ENCODE measurements at places on chromosomes 1 and 21.
A peak's percentile ranks its signal among the peaks of the same experiment; 100 is the strongest.

- DNase-seq, result no peak
Observed at GRCh38 chr1:248822148-248823032, 3.3 kb downstream of the SH3BP5L start.

GRCh38 chr1:199109160-199109559 is 470.3 kb downstream of the PTPRC start:
- no peak for DNase-seq

- DNase-seq, result no peak
Observed at GRCh38 chr1:106435269-106435668, 621.2 kb upstream of the PRMT6 start.

- no peak for DNase-seq
Observed at GRCh38 chr1:7702365-7702764, 68.7 kb upstream of the VAMP3 start.

GRCh38 chr1:59212706-59213105 is 84.2 kb upstream of the FGGY start:
- no peak for DNase-seq

GRCh38 chr1:184860535-184860934 is 105.9 kb upstream of the EDEM3 start:
- no peak for DNase-seq

DNA sequence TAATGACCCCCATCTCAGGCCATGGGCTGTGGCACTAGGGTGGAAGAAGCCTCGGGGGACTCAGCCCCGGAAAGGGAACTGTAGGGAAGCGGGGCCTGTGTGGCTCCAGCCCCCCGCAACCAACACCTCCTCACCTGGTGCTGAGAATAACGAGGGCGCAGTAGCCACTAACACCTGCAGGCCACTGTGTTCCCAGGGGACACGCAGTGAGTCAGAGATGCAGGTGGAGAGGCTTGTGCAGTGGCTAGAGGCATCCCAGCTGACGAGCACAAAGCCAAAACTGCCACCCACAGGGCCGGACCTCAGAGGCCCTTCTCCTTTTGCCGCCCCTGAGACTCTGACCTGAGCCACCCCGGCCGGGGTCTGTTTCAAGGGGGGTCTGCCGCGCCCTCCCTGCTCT is 33.5 kb upstream of the CCDC27 start:
- DNase-seq, result no peak

- no peak for DNase-seq
Observed at GRCh38 chr1:213858581-213858980, 129.2 kb upstream of the PROX1 start.

DNA sequence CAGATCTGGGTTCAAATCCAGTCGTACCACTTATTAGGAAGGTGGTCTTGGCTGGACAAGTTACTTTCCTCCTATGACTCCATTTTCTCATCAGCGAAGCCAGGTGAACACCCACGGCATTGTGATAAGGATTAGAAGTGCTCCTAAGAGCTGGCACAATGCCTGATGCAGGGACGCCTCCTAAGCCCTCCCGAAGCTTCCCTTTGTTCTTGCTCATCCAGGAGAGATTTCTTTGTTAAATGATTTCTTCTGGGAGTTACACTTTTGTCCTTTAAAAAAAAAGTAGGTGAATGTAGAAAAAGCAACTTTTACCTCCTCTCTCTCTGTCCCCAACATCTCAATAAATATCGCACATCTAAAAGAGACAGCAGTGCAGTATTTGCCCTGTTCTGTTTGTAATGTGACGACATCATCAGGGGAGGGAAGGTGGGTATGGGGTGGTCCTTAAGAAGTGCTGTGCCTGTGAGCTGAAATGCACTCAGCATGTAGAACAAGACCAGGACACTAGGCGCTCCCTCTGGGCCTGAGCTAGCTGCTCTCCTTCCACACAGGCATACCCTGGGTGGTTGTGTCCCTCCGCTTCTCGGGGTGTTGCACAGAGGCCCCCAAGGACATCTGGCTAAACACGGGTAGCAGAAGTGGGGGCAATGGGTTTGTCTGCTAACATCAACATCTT is 43.9 kb downstream of the SUSD4 start:
- no peak for DNase-seq

GRCh38 chr1:110610696-110611286 is 4.6 kb upstream of the KCNA2 start:
- no peak for DNase-seq

- DNase-seq, result no peak
Observed at GRCh38 chr1:186498695-186499389, 37.9 kb upstream of the PDC start.

- no peak for DNase-seq
Observed at GRCh38 chr1:39907528-39908453, 6.1 kb upstream of the MYCL start.

GRCh38 chr1:206719169-206719839 is 34.6 kb downstream of the MAPKAPK2 start:
- DNase-seq, result no peak

DNA sequence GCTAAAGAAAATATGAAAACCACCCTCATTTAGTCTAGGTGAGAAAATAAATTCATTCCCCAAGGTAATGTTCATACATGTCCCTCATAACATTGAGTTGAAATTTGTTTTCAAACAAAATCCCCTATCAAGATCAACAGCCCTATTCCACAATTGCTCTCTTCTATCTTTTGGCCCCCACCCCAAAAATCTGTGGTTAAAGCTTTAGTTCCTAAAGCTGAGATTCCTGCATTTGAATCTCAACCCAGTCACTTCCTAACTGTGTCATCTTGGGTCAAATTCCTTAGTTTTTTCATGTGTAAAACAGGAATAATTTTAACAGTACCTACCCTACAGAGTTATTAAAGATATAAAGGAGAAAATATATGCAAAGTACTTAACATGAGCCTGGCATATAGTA is 22.0 kb downstream of the KIAA0319L start:
- no peak for DNase-seq

DNA sequence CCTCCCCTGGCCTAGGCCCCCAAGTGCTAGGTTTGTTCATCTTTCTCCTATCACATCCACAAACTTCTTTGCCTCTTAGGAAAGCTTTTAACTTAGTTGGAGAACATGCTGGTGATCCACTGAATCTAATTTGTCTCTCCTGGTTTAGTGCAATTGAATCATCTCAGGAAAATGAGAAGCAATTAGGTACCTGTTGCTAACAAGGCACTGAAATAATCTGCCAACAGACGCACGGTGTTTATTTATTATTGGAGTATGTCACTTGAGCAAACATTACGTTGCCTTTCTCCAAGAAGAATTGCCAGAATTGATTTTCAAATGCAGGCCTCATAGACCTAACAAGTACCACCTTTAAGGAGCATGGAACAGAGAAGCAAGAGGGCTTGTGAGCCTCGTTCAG is 309.4 kb downstream of the NFIA start:
- no peak for DNase-seq

DNA sequence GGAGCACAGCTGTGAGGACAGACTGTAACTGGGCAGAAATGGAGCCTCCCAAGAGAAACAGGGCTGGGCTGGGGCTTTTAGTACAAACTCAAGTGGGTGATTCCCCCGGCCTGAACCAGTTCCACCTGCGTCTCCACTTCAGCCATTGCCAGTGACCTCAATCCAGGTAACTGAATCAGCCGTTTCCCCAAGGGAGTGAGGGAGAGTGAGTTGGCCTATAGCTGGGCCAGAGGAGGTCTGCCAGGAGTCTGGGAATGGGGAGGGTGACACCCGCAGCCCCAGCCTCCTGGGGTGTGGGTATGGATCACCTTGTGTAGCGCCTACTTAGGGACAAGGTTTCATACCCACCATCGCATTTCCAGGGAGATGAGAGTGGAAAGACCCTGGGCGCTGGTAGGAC is 8.5 kb downstream of the SLC26A9 start:
- no peak for DNase-seq

DNA sequence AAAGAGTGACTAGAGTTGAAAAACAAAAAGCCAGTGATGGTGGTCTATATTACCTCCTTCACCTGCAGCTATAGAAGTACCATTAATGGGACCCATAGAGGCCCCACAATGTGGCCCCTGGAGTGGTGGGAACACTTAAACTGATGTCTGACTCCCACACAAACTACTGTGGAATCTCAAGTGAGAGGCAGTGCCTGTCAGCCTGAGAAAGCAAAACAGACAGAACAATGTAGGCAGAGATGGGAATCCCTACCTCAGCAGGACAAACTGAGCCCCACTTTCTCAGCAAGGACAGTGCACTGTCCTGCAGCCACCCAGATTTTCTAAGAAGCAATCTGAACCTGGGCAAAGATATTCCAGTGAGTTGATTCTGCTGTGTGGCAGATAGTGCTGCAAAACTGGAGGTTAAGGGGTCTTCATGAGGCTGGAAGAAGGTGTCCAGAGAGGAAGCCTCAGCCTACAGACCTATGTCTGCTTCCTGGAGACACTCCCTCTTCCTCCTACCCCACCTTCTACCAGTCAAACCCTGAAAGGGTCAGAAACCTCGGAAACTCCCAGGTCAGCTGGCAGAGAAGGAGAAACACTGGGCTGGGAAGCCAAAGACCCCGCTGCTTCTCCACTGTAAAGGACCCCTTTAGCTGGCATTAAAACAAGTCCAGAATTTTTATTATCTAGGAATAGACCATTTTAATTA is 228.7 kb downstream of the C1orf94 start:
- DNase-seq, result no peak

- no peak for DNase-seq
Observed at GRCh38 chr1:147892731-147893214, 9.8 kb upstream of the GJA8 start.

DNA sequence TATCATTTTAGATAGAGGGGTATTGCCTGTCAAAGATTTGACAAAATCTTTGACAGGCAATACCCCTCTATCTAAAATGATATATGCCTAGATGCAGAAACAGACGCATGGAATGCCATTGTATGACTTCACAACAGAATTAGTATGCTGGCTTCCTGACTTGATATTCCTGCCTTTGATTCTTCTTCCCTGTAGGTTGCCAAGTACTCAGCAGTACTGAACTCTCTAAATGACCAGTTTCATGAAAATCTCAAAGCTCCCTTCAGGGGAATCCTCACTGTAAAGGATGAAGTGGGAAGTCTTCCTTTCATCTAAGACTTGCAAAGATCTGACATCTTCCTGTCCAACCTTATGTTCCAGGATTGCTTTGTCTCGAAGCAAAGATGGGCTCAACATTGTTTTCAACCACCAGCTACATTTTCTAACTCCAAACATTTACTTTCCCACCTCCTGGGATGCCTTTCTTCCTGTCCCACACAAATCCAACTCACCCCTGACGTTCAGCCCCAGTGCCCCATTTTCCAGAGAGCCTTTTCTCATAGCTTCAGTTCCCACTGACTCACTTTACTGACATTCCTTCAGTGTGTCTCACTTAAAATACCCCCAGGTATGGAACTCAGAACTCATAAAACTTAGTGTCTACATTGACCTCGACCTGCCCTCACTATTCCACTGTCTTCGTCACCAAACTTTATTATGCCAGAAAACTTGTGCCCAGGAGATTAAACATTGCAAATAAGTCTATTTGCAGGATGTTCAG is 67.3 kb upstream of the KCNJ6 start:
- no peak for DNase-seq

DNA sequence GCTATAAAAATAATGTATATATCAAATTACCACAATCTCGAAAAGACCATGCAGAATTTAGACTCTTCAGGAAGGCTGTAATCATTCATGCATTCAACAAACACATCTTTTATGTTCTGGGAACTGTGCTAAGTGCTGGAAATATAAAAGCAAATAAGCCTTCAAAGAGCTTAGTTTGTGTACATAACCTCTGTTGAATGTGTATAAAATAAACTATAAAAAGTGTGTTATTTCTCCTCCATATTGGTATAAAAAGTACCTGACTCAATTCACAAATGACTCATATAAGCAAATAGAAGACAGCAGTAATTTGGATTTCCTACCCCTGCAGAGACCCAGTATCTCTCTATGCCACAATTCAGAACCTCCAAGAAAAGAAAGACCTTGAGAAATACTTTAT is 36.8 kb downstream of the RAB3GAP2 start:
- DNase-seq, result peak; percentile 79

DNA sequence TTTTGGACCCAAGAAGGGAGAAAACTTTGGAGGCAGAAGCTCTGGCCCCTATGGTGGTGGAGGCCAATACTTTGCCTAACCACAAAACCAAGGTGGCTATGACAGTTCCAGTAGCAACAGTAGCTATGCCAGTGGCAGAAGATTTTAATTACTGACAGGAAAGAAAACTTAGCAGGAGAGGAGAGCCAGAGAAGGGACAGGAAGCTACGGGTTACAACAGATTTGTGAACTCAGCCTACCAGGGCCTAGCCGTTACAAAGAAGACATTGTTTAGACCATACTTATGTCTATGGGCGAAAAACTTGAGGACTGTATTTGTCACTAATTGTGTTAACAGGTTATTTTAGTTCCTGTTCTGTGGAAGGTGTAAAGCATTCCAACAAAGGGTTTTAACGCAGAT is 10.4 kb upstream of the ACOT11 start:
- no peak for DNase-seq

DNA sequence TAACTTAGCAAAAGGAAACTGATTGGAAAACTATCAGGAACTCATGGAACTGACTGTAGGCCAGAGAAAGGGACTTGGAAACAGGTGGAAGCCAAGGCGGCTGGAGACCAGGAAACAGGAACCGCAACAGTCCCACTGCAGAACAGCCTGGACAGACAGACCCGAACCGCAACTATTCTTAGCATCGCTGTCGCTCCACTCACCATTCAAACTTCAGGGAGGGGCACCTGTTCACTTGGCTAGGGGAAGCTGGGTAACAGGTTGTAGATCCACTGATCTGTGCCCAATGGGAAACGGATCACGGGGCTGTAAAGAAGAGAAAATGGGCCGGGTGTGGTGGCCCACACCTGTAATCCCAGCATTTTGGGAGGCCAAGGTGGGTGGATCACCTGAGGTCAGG is 61.9 kb downstream of the CLSTN1 start:
- DNase-seq, result no peak

DNA sequence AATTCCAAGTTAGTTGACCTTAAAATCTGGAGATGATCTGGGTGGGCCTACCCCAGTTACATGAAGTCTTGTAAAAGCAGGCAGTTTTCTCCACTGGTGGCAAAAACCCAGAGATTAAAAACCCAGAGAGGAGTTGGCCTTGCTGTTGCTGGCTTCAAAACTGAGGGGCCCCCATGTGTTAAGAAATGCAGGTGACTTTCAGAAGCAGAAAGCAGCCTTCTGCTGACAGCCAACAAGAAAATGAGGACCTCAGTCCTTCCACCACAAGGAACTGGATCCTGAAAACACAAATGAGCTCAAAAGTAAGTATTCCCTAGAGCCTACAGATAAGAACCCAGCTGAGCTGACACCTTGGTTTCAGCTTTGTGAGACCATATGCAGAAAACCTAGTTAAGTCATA is 343.7 kb upstream of the ZRANB2 start:
- DNase-seq, result no peak

GRCh38 chr1:206662396-206663092 is 22.2 kb upstream of the MAPKAPK2 start:
- DNase-seq, result no peak

GRCh38 chr1:158809862-158810261 is 21.3 kb upstream of the MNDA start:
- DNase-seq, result no peak

DNA sequence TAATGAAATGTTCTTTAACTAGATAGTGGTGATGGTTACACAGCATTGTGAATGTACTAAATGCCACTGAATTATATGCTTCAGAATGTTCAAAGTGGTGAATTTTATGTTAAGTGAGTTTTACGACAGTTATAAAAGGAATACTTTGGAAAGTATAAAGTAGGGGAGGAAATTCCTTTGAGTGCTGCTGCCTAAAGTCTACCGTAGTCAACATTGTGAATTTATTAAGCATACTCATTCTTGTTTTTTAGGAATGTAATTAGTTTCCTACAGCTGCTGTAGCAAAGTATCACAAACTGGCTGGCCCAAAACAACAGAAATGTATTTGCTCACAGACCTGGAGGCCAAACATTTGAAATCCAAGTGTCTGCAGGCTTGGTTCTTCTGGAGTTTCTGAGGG is 73.0 kb downstream of the SWT1 start:
- DNase-seq, result no peak

GRCh38 chr1:46942086-46942485 is 810 bp upstream of the CYP4A11 start:
- no peak for DNase-seq

All from NCI-H2081 treated with DMSO at 0.1 percent for 48 hours (cell line).